ENCODE measurements at places on chromosomes 5 and 9.
A peak's percentile ranks its signal among the peaks of the same experiment; 100 is the strongest.

DNA sequence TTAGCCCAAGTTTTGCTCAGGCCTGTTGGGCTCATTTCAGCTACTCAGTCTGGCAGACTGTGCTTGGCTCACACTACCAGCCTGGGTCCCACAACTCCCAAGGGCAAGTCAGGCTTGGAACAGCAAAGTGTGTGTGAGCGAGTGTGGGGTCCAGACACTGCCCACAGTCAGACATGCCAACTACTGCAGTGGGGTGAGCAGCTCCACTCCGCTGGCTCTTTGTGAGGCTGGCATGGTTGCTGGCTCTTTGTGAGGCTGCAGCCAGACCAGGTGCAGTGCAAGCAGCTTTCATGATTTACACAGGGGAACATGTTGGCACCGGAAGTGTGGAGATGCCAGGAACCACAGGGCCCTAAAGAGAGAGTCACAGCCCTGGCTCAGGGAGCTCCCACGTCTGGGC, 606.7 kb upstream of the FAM174A start:
- no peak for DNase-seq

DNA sequence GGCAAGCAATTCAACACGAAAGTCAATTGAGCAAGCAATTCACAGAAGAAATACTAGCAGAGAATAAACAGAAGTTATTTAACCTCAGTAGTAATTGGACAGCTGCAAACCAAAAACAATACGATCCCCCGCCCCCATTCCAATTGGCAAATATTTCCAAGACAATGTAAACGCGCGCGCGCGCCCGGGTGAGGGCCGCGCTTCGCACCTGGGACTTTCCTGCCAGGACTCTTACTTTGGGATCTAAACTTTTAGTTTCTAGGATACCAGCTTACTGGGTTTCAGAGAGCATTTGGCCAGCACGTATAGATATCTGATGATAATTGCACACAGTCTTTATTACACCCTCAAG, 8.6 kb downstream of the RUFY1 start:
- DNase-seq: peak; percentile 49

DNA sequence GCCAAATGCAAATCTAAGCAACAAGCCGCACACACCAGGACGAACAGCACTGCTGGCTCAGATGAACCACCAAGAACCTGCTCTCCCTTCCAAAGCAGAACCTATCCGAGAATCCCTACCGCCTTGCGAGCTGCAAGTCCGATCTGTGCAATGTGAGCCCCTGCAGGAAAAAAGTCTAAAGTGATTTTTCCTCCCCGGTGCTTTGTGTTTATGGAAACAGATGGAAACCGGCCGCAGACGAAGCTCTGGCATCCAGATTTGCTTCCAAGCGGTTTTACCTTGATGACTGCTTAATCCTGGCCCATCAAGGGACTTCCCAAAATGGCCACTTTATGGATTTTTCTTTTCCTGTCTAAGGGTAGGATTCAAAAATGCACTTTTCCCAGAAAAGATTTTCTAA, 112.5 kb downstream of the VAV2 start:
- DNase-seq: no peak

- DNase-seq: no peak
Measured at GRCh38 chr5:72605632-72606031, 98.4 kb upstream of the ZNF366 start.

GRCh38 chr5:153439130-153439529, 51.3 kb upstream of the GRIA1 start:
- peak; percentile 18 for DNase-seq

- peak; percentile 67 for DNase-seq
Measured at GRCh38 chr9:15935661-15936305, 382.9 kb downstream of the CCDC171 start.

DNA sequence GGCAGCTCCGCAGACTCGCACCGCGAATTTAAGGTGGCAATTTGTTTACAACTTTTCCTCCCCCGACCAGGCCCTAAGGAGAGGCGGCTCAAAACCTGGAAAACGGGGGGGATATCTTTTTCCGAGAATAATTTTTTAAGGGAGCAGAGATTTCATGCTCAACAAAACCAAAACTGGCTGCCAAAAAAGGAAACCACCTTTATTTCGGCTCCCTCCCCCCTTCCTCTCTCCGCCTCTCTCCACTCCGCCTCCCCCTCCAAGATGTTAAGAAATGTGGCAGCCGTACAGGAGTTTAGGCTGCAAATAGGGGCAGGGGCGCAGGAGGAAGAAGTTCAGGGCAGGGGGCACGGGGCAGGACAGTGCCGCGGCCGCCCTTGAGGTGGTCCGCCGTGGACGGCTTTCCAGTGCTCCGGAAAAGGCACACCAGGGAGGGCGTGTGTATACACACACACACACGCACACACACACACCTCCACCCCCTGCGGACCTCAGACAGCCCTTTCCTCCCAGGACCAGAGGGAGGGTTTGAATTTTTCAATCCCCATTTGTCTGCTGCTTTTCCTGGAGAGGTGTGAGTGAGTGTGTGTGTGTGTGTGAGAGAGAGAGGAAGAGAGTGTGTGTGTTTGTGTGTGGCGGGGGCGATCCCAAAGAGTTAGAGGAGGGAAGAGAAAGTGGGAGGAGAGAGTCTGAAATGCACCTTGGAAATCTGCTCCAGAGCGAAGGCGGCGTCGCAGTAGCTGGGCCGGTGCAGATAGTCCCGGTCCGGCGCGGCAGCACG, 9.1 kb downstream of the PTCH1 start:
- peak; percentile 86 for DNase-seq

DNA sequence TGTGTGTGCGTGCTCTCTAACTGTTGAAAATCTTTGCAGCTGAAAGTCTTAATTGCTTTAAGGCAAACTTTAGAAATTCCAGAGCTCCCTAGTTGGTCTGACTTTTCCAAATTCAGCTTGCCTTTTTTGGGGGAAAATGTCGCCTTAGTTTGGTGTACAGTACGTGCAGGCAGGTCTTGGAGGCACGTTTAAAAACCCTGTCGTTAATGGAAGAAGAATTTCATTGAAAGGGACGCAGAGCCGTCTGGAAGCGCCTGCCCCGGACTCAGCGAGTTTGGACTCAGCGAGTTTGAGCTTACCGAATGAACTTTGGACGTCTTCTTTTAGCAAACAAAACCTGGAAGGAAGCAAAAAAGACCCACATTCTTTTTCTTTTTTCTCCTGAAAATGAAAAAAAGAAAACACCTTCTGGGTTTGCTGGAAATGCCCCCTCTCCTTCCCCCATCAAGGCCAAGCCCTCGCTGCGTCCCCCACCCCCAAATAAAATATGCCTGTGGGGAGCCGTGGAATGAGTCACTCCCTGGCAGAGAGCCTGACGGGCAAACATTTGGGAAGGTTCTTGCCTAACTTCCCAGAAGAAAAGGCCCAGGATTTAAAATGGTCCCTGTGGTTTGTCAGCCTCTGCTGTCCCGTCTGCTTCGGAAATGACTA, 1.5 kb downstream of the NEK6 start:
- peak; percentile 97 for DNase-seq

DNA sequence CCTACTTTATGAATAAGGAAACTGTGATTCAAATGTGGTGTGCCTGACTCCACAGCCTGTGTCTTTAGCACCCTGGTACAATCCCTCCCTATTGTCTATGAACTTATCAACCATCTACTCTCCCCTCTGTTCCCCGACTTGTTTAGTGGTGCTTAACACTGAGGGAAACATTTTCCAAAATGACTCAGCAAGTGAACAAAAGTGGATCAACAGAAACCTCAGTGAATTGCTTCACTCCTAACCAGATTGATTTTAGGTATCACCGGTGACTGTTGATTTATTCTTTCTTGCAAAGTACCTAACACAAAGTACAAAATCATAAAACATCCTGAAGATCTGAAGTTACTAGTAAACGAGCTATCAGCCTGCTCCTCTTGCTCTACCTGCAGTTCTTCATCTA, 42.1 kb upstream of the RAPGEF6 start:
- no peak for DNase-seq

GRCh38 chr5:29099585-29099984, 2061.2 kb upstream of the CDH9 start:
- DNase-seq: no peak

GRCh38 chr9:130765137-130766020, 69.7 kb upstream of the ABL1 start:
- DNase-seq: peak; percentile 65

DNA sequence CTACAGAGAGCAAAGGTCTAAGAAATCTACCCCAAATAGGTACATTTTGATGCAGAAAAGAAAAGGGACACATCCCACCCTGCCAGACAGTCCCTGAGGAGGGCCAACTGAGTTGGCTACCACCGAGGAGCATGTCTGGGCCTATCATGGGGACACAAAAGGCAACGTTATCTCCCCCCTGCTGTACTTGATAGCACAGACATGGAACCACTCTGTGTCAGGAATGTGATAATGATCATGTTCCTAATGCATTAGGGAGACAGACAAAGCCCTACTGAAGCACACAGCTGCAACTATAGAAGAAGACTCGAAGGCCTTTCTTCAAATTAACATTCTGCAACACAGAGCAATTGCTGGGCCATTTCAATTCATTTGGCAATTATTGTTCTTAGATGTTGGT, 84.5 kb downstream of the ENC1 start:
- no peak for DNase-seq

GRCh38 chr5:35815089-35815936, 41.4 kb upstream of the IL7R start:
- DNase-seq: no peak

DNA sequence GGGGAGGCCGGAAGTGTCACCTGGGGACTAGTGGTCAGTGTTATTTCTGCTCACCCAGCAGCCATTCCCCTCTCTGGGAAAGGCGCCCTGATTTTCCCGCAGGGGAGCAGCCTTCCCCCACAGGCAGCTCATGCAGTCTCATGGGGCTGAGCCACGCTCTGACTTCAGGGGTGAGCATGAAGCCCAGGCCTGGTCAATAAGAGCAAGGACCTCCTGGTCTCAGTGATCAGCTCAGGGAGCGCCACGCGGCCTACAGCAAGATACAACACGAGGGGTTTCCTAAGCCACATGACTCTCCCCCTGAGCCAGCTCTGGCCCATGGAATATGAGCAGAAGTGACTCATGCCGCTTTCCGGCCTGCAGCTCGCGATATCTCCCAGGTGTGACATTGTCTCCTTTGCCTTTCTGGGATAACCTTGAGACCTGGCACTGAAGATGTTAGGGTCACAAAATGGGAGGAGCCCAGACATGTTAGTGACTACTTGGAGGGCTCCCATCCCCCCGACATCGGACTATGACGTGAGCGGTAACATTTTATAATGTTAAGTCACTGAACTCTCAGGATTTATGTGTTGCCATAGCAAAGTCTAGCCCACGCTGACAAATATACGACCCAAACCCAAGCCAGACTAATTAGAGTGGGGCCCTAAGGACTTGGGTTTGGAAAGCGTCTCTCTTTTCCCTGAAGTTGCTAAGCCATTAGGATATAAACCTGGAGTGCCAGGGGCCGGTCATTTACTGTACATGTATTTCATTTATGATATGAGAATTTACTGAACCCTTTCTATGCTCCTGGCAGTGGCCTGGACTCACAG, 46.5 kb upstream of the GFPT2 start:
- peak; percentile 9 for DNase-seq

- no peak for DNase-seq
Measured at GRCh38 chr5:81246697-81247096, 13.6 kb downstream of the CKMT2 start.

DNA sequence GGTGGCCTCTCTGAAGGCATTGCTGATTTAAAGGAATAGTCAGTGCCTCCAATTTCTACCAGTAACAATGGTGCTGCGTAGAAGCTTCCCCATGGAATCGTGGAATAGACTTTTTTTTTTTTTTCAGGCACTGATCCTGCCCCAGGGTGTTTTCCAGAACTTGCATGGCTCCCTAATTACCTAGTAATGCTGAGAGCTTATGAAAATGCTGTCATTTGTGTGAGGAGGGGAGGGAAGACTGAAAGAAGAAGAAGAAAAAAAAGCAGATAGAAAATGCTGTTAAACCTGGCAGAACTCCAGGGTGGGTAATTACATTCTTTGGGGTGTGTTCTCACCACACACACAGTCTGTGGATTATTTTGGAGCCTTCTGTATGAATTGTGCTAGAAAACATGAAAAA, 4.8 kb upstream of the GRIA1 start:
- DNase-seq: peak; percentile 49

DNA sequence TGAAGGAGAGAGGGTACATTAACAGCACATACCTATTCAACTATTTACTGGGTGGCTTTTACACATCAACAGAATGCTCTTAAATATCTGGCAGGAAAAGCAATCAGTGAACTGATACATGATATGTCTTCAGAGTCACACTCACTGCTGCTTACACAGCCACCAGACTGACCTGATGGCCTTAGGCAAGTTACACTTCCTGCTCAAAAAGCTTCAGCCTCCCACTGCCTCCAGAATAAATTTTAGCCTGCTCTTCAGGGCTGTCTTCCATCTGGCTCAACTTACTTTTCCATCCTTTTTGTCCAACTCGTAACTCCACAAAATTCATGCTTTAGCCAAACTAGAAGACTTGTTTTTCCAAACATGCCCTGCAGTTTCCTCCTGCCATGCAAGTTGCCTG, 10.7 kb downstream of the LOX start:
- DNase-seq: no peak

GRCh38 chr5:100828071-100828897, 74.8 kb downstream of the ST8SIA4 start:
- DNase-seq: no peak

DNA sequence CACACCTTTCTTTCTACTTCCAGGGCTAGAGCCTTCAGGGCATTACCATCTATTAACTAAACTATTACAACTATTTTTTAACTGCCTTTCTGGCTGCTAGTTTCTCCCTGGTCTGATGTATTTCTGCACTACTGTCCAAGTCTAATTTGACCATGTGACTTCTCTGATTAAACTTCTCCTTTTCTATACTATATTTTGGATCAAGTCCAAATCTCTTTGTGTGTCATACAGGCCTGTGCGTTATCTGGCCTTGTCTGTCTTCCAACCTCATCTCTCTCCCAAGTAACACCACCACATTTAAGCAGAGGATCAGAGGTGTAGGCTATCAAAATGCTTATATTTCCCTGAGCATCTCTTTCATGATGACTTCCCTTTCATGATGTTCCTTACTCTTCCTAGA, 47.2 kb upstream of the OR13F1 start:
- no peak for DNase-seq

GRCh38 chr5:179865491-179866240, 7.0 kb upstream of the MRNIP start:
- DNase-seq: no peak

DNA sequence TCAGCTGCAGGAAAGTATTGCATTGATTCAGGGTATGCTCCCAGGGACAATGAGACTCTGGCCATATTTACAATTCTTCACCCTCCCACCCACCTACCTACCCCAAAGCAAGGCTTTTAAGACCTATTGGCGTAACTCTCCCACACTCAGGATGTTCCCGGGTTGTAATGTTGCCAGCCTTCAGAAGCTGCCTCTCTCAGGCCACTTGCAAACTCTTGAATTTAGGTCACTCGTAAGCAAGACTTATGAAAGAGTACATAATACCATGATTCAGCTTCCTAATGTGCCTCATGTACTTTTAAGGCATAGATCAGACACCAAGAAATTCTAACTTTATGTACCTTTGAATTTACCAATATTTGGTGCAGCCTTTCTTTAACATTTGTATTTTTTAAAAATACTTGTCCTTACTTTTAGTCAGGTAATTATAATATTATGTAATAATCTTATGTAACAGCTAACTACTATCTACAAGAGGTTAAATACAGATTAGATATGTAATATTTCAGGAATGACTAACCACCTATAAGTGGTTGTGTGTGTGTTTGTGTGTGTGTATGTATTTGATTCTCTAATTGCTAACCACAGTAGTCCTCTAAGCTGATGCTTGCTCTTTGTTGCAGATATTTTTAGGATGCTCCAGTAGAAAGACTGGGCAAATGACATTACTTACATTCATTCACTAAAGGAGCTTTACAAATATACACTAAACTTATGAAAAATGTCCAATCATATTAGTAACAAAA, 630.5 kb upstream of the MEF2C start:
- DNase-seq: peak; percentile 5
